ENCODE measurements at places on chromosomes 4 and X.

GRCh38 chr4:118155516-118155915 is 121.2 kb downstream of the NDST3 start:
- DNase-seq, result no peak

DNA sequence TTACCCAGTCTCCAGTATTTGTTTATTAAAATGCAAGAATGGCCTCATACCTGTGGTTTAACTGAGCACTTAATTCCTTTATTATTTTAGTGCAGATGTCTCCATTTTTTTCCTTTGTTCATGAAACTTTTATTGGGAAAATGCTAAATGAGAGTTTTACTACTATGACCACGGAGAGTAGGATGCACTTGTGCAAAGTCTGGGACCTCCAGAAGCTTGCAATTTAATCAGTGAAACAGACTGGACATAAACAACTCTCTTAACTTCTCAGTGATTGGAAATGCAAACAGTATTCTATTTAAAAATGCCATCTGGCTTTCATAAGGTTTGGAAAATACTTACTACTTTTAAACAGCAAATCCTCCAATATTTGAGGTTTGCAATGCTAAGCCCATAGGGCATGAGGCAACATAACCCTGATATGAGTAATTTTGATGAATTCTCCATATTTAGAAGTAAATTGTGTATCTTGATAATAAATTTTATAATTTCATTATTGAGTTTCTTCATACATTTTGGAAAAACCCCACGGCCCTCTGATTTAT is 718.7 kb upstream of the MAGEB2 start:
- no peak for DNase-seq

GRCh38 chr4:46131498-46132057 is 7.7 kb upstream of the GABRG1 start:
- no peak for DNase-seq

GRCh38 chr4:63814171-63814964 is 594.9 kb downstream of the TECRL start:
- no peak for DNase-seq

- no peak for DNase-seq
These were observed 303.7 kb downstream of the ARHGAP24 start for GRCh38 chr4:85778632-85779131.

DNA sequence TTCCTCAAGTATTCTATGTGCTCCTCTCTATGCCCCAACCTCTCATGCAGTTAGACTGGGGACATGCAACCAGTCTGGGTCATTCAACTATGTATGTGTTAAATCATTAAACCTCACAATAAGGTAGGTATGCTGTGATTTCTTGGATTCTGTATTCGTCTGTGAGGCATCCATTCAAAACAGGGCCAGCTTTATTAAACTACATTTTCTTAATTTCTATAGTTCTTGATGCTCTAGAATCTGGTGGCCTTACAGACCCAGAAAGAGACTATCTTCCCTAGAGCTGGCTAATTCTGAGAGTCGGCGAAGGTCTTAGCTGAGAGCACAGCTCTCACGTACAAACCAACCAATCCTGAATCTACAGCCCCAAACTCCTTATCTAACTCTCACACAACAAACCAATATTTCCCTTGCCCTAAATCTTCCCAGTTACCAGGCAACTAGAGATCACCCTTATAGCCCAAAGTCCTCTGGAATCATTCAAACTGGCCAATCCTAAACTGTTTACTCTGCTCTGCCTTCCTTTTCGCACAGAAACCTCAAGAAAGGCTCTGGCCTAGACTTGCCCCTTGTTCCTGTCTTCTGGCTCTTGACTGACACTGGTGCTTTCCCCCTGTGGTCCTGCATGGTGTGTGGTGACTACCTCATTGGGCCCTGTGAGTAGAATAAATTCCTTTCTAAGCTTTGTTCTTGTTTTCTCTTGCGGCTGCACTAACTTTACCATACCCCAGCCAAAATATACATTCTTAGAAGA is 203.5 kb upstream of the TET2 start:
- DNase-seq, result no peak

DNA sequence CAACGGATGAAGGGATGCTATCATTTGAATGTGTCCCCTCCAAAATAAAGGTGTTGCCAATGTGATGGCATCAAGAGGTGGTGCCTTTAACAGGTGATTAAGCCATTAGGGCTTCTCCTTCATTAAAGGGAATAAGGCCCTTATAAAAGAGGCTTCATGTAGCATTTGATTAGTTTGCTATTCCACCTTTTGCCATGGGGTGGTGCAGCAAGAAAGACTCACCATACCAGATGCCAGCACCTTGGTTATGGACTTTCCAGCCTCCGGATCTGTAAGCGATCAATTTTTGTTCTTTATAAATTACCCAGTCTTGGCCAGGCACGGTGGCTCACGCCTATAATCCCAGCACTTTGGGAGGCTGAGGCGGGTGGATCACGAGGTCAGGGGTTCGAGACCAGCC is 7.9 kb upstream of the SLC25A43 start:
- DNase-seq, result no peak

DNA sequence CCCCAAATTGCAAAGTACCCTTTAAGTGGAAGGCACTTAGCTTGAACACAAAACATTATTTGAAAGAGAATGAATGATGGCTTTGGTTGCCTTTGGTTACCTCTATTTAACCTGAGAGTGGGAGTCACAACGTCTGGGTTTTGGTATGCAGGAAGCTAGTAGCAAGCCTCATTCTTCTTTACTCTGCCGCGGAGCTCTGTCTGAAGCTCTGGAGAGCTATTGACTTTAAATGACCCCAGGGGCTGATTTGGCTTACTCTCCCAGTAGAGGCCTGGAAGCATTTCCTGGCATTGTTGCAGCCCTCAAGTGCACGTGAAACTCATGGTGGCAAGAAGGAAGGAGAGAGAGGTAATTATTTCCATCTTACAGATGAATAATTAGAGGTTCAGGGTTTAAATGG is 81.8 kb upstream of the MAGEA4 start:
- DNase-seq, result no peak

DNA sequence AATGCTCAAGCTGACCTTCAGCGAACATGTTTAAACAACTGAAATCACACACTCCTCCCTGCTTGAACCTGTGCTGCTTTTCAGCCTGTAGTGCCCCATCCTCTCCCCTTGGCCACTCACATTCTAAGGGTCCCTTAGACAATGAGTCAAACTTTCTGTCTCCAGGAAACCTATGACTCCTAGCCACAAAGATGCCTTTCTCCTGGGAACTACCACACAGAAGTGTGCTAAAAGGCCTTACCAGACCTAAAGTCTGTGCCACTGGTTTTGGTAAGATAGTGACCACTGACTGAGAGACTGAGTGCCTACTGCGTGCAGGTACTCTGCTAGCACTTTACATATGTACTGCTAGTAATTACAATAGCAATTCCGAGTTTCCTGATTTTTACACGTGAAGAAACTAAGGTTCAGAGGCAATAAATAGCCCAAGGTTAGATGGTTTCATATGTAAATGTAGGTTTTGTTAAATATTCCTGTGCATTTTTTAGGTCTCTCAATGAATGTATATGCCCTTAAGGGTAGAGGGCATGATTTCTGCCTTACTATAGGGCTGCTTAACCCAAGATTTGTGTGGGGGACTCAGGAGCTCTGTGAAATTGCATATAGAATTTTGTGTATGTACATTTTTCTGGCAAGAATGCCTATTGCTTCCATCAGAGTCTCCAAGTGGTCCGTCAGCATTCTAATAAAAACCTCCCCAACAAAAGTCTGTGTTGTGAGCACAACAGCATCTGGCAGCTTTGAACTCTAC is 71.1 kb downstream of the NSG1 start:
- DNase-seq, result no peak

DNA sequence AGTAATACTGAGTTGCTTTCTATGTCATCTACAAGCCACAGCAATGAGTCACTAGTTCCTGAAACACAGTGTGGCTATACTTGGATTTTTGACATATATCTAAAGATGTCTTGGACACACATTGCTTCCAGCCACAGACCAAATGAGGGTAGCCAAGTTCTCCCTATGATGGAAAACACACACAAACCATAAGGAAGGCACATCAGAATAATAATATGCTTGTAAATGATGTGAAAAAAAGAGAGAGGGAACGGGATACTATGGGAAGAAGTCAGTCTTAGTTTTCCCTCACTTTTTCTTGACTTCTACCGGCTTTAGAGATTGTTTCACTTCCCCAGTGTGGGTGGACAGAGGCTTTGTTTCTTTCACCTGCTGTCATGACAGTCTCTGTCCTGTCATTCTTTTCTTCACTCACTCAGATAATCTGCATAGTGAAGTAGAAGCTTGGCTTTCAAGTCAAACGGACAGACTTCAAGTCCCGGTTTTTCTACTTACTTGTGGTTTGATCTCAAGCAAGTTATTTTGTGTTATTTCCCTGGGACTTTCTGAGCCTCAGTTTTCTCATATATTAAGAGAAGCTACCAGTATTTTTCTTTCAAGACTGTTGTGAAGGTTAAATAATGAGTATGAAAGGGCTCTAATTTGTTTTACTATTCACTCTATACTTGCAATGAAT is 34.7 kb downstream of the P2RY10 start:
- no peak for DNase-seq

DNA sequence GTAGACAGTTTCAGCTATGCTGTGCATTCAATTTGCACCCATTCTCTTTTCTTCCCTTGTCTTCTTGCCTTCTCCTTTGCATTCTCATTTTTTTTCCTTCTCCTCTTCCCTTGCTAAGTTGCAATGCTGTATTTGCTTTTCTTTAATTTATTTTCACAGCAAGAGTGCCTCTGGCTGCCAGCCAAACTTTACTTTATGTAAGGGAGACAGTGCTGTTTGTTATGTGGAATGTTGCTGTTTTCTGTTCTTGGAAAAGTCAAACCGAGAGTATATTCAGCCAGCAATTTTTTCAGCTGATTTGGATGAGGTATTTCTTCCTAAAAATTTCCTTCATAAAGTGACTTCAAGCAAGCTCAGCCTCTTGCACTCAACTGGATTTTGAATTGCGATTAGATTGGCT is 1293.4 kb downstream of the ARAP2 start:
- DNase-seq, result no peak

- DNase-seq, result no peak
These were observed 52.4 kb downstream of the ITIH6 start for GRCh38 chrX:54745676-54746075.

- DNase-seq, result no peak
These were observed 236.3 kb upstream of the NWD2 start for GRCh38 chr4:37008199-37008598.

GRCh38 chr4:173171987-173172386 is 3.4 kb downstream of the GALNT7 start:
- no peak for DNase-seq

DNA sequence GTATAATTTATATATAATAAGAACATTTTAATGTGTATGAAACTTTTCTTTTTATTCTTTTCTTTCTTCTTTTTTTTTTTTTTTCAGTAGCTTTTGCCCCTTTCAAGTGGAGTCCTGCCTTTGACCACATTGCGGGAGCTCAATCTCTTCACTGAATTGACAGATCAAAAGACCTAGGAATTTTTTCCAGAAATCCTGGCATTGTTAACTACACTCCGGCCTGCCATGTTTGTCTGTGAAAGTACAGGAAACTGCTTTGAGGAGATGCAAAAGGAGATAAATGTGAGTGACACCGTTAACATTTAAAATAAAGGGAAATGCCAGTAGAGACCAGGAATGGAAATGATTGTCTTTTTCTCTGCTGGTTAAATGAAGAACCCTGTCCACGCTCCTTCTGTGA is 159.3 kb upstream of the VCX3A start:
- no peak for DNase-seq
